Fibroblast of gingiva (primary cell): ENCODE measurements at places on chromosomes 16 and 17.

DNA sequence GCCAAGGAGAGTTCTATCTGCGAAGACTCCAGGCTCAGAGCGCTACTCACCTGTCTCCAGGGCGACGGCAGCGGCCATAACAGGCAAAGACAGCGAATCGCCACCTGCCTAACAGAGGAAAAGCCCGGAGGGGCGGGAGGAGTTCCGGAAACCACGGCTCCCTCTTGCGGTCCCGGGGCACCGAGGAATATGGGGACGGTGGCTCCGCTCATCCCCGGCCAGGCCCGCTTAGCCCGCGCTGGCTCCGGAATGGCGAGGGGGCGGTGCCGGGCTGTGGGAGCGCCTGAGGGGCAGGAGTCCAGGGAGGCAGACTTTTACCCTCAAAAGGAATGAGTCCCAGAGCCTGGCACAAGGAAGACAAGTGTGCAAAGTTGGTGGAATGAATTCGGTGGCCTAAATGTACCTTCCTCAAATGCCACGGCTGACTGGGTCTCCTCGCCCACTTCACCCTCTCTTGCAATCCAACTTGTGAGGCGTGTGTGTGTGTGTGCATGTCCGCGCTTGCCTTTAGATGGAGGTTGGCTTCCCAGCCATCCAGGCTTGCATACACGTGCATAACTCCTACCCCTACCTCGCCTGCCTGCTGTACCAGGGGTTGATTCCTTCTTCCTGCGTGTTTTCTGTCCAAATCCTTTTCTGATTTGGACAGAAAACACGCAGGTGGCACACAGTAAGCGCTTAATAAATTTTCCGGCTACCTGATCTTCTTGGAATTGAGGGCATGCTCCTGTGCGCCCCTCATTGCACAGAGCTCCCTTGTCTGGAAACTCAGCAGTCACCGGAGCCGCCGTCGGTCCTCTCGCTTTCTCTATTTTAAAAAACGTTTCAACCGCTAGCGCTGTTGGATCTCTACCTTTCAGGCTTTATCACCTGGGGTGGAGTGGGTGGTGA lies 3.5 kb downstream of the C17orf100 start:
- no peak for DNase-seq

DNA sequence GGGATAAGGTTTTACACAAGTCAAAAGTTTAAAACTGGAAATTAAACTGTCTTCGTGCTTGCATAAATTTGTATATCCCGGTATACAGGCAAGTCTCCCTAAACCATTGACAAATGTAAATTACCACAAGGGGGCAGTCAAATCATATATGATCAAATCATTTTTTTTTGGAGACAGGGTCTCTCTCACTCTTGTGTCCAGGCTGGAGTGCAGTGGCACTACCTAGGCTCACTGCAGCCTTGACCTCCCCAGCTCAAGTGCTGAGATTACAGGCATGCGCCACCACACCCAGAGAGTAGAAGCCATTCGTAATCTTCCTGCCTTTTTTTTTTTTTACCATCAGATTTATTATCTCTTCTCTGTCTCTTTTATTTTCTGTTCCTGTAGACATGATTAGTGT lies 18.5 kb downstream of the TOP2A start:
- DNase-seq: peak; percentile 70

DNA sequence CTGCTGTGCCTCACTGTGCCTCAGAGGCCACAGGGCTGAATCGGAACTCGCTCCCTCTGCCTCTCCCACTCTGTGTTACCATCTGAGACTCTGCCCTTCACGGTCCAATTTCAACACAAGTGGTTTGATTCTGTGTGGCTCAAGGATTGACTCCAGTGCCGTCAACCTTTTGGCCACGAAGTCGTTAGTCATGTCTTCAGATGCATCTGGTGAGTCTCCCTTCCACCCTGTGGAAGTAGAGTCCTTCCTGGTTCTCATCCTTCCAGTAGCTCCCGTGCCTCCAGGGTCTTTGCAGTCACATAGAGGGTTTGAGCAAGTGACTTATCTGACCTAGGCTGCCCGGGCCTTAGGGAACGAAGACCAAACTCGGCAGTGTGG lies 51.2 kb downstream of the PGS1 start:
- no peak for DNase-seq

DNA sequence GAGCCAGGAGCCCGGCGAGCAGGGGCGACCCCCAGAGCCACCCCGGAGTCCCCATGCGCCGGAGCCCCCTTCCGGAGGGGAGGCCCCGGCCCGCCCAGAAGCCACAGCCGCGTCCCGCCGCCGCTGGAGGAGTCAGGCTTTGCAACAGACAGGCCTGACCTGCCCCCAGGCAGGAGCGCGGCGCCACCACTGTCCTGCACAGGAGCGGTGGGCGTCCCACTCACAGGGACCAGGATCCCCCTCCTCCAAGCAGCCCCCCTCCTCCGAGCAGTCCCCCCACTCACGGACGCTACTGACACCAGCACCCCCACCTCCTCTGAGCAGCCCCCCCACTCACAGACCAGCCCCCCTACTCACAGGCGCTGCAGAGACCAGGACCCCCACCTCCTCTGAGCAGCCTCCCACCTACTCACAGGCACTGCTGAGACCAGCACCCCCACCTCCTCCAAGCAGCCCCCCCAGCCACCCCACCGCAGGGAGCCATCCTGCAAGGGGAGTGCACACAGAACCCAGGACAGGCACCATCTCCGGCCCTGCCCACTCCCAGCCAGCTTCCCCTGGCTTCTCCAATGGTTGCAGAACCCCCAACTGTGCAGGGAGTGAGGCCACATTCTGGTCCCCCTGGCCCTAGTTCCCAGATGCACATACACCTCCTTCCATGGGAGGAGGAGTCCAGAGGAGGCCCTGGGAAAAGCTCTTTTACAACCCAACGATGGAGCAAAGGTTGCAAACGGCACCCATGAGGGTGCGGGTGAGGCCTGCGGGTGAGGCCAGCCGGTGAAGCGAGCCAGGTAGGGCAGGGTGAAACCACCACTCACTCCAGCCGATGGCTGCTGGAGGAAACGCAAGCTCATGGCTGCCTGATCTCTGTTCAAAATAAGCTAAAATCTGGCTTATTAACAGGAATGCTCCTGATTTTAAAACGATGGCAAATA lies 69.9 kb downstream of the ABR start:
- DNase-seq: no peak

DNA sequence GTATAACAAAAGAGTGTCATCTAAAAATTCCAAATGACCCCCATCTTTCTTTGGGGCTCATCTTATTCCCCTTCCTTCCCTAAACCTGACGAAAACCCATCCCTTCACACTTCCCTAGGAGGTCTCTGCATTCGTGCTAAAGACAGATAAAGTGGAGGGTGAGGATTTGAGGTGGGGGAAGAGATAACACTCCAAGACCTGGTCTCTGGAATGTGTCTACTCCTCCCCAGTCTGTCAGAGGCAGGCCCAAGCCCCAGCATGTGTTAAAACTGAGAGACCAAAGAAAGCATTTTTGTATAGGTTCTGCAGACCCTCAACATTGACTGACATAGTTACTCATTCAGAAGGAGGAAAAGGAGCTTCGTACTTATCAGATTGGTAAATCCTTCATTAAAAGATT lies 11.0 kb upstream of the LHX1 start:
- DNase-seq: no peak

DNA sequence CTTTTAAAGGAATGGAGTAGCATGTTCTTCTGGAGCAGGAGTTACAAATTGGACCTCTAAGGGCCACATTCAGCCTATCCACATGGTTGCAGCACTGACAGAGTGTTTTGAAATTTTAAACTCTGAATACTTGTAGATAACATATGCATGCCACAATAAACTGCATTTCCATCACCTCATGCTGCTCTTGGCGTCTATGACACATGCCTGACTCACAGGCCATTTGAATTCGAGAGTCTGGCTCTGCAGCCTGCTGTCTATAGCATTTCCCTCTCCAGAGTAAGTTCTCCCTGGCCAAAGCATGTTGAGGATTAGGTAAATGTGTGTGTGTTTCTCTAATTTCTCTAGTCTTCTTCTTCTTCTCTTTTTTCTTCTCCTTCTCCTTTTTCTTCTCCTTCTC lies 28.7 kb upstream of the MYOCD start:
- DNase-seq: peak; percentile 83

DNA sequence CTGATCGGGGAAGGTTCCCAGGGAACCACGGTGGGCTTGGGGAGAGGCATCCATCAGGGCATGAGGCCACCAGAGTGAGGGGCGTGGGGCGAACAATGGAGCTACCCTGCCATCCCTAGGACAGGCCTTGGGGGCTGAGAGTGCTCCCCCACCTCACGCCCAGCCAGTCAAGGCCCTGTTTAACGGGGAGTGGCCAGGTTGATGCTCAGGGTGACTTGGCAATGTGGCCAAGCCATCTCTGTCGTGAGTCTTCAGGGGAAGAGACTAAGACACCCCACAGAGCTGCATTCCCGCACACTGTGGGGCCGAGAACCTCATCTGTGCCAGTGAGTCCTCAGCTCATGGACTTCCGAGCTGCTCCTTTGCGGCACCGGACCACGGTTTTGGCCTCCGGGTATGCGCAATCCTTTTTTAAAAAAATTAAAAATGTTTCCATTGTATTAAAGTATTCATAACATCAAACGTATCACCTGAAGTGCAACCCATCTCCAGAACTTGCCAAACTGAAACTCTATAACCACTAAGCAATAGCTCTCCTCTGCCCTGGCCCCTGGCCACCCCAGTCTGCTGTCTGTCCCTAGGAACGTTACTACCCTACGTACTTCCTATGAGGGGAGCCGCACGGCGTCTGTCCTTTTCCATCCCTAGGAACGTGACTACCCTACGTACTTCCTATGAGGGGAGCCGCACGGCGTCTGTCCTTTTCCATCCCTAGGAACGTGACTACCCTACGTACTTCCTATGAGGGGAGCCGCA lies 71.8 kb upstream of the DOC2B start:
- no peak for DNase-seq

GRCh38 chr16:3027983-3028715 lies 4.3 kb downstream of the THOC6 start:
- DNase-seq: peak; percentile 31
